Panc1 (cell line): ENCODE measurements at places on chromosomes 3 and 15.

- no peak for DNase-seq
Observed at GRCh38 chr15:81865850-81866537, 179.8 kb downstream of the MEX3B start.

- DNase-seq, result no peak
Observed at GRCh38 chr15:60323322-60323721, 74.5 kb downstream of the ANXA2 start.

DNA sequence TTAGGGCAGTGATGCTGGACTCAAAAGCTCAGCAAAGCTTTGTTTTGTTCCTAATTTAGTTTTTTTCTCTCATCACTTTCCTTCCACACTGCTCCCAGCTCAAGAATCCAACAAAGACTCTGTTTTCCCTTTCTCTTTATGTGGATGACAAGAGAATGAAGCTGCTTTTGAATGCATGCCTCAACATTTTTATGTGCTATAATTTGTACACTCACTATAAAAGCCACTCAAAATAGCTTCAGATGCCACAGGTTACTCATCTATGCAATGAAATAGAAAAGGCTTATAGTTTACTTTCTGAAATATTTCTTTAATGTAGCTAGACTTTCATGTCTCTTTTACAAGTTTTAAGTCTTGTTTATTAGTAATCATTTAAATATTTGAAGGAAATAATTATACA lies 714.9 kb downstream of the OTOL1 start:
- DNase-seq, result no peak

DNA sequence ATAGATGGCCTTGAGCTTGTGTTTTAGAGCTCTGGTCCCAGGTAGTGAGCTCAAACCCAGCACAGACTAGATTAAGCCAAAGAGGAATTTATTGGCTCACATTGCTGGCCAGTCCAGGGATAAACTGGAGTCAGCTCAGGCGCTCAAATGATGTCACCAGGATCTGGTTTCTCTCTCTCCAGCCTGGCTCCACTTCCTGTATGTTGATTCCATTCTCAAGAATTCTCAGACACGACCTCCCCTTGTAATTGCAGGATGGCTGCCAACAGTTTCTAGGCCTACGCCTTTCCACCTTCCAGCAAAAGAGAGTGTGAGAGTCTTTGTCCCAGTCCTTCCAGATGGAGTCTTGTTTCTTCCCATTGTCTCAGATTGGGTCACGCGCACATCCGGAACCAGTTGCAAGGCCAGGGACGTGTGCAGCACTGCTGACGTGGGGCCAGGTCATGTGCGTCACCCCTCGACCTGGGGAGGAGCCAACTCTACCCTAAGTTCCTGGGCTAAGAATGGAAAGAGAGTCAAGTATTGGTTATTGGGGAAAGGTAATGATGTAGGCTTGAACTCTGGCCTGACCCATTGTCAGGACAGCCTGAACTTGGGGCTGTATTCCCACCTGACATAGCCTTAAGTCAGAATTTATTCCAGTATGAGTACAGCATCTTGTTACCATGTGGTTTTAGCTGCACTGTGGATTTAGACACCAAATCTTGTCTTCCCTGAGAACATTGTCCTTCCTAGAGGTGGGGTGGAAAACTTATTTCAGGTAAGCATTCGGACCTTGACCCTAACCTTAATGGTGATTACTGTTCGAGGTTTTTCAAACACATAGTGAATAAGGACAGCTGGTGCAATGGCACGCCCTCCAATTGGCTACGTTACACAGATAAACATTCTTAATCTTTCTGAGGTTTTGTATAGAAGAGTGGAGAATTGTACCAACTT lies 31.6 kb downstream of the CACNA1D start:
- no peak for DNase-seq

- DNase-seq, result no peak
Observed at GRCh38 chr3:69322158-69322509, 63.8 kb downstream of the FRMD4B start.

DNA sequence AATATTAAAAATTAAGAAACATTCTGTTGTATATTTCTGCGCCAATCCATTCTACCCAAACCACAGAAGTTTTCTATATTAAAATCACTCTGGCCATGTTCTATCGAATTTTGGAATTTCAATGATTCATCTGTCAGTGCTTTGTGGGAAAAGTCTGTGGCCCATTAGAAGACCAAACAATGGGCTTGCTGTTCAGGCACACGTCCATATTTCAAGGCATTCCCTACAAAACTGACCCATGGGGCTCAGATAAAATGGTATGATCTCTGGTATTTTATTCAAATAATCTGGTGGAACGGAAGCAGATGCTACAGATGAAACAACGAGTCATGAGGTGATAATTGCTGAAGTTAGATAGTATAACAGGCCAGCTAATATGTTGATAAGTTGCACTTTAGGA lies 12.4 kb downstream of the NPHP3 start:
- DNase-seq, result no peak

DNA sequence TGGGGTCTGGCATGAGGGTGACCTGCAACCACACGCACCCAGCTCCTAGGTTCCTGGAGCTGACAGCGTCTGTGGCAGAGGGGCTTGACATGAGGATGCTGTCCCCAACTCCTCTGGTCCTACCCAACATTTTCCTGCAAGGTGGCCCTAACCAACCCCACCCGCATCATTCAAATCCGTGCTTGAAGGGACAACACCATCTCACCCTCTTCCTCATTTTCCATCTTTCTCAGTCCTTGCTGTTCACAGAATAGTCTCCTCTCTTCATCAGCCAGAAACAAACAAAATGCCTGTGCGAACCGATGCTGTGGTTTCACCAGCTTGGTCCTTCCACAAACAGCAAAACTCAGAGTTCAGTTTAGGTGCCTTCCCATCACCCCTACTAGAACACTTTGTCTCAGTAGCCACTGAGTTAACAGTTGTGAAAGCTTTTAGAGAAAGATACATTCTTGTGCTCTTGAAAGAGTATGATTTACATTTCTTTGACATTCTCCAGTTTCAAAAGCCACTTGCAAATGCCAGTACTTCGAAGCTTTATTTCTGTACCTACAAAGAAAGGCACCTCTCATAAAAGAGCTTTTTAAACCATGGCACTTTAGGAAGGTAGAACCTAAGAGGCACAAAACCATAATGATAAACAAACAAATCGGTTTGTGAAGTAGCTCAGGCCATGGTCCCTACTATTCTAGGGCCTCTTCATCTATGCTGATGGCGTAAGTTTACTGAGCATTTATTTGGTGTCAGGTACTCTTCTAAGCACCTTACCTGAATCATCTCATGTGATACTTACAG lies 360.1 kb downstream of the SHQ1 start:
- DNase-seq, result no peak

DNA sequence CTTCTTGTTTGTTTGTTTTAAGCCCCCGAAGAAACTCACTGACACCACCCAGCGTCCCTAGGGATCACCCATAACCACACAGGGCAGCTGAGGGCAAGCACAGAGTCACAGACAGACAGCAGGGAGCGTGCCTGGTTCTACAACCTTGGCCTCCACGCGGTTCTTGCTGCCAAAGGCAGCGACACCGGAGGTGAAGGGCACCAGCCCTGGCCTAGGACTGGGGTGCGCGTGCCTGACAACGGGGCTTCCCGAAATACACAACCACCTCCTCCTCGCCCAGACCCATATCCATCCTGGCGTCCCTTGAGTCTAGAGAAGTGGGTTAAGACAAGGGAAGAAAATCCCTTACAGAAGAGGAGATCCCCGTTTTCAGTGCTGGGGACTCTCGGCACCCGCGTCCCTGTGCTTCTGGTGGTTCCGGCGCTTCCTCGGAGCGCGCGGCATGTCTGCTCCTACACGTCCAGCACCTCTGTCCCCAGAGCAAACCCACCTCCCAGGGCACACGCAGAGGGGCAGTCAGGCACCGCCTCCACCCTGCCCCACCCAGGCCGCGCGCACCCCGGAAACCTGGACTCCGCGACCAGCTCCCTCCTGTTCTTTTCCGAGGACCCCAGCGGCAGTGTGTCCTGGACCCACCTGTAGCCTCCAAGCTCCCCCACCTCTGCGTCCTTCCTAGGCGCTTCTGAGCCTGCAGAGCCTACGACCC lies 911 bp downstream of the RFTN1 start:
- no peak for DNase-seq

GRCh38 chr15:60737217-60737616 lies 258.3 kb upstream of the ICE2 start:
- DNase-seq, result no peak

- DNase-seq, result no peak
Observed at GRCh38 chr3:158711886-158712285, 20.4 kb downstream of the RARRES1 start.

- DNase-seq, result no peak
Observed at GRCh38 chr15:67080900-67081431, 15.6 kb downstream of the SMAD3 start.

DNA sequence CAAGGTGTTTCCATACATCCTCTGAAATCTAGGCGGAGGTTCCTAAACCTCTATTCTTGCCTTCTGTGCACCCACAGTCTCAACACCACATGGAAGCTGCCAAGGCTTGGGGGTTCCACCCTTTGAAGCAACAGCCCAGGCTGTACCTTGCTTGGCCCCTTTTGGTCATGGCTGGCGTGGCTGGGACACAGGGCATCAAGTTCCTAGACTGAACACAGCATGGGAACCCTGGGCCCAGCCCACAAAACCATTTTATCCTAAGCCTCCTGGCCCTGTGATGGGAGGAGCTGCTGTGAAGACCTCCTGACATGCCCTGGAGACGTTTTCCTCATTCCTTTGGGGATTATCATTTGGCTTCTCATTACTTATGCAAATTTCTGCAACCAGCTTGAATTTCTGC lies 739.0 kb upstream of the NECTIN3 start:
- DNase-seq, result no peak

DNA sequence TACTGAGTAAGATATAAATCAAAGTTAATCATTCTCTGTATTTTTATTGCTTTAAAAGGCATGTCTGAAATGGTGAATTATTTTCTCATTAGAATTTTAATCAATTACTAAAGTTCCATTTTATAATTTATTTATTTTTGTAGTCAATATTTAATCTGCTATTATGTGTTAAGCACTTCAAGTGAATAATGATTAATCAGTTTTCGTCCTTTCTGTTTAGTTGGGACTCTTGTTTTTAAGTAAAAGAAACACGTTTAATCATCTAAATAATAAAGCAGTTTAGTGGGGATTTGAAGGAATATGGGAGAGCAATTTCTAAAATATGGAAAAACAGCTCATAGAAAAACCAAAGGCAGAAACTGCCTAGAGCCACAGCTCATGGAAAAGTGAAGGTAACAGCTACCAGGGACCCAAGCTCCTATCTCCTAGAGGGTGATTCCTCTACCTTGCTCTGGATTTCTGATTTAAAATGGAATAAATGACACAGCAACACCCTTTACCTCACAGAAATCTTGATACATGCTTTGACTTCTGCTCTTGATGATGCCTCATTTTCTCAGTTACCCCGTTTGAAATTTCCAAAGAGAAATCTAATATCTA lies 28.0 kb upstream of the SUCNR1 start:
- no peak for DNase-seq

- DNase-seq, result no peak
Observed at GRCh38 chr15:100224206-100225185, 117.3 kb downstream of the ADAMTS17 start.

GRCh38 chr3:116339441-116340028 lies 105.8 kb downstream of the LSAMP start:
- no peak for DNase-seq

DNA sequence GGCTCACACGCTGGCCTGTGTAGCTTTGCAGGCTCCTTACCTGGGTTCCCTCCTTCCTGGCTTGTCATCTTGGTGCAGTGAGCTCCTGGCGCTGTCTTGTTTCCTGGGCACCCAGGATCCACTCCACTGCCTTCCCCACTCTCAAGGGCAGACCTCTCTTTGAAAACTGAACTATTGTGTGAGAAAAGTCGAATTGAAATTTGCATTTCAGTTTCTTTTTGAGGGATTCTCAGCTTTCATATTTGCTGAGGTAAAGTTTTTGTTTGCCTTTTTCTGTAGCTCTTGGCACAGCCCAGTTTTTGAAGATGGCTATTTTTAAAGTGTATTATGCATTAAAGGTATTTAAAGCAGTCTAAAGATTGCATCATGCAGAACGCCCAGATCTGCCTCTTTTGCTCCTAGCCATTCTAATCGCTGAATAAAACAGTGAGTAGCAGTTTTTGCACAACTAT lies 70.1 kb downstream of the CCK start:
- no peak for DNase-seq

GRCh38 chr3:124263168-124263567 lies 271.2 kb upstream of the ROPN1 start:
- DNase-seq, result no peak

DNA sequence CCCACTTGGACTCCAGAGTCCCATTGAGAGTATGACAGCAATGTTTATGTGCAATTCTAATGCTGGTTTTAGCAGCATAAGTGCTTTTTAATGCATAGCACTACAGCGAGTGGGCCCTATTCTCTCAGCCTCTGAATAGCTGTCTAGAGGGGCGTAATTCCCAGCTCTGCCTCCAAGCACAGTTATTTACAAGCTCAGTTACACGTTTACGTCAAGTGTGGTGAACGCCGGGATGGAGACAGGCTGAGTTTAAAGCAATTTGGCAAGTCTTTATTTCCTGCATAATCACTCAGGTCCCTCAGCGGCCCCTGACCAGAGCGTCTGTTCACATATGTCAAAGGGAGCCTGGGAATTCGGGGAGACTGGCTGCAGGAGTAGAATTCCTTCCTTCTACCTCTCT lies 43.9 kb downstream of the SOX14 start:
- DNase-seq, result no peak

DNA sequence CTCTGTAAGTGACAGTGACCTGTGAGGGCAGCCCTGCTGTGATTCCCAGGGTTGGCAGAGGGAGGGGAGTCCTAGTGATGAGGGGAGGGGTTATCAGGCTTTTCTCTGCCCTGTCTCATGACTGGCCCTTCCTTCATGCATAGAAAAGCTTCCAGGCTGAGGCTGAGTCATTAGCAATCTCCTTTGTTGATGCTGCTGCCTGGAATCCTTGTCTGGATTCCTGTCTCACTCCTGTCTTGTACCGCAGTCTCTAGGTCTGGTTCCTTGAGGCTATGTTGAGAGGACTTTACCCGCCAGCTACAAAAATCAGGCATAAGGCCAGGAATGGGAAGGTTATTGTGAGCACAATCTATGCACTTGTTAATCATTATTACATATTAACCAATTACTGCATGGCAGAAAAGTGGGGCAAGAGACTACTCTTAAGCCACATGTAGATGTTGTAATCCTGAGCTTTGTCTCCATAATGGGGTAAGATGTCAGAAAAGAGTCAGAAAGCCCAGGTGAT lies 7.2 kb downstream of the KLHL6 start:
- no peak for DNase-seq

- DNase-seq, result no peak
Observed at GRCh38 chr15:48273049-48273448, 58.2 kb upstream of the DUT start.

- no peak for DNase-seq
Observed at GRCh38 chr3:60217156-60217911, 1033.9 kb downstream of the FHIT start.

DNA sequence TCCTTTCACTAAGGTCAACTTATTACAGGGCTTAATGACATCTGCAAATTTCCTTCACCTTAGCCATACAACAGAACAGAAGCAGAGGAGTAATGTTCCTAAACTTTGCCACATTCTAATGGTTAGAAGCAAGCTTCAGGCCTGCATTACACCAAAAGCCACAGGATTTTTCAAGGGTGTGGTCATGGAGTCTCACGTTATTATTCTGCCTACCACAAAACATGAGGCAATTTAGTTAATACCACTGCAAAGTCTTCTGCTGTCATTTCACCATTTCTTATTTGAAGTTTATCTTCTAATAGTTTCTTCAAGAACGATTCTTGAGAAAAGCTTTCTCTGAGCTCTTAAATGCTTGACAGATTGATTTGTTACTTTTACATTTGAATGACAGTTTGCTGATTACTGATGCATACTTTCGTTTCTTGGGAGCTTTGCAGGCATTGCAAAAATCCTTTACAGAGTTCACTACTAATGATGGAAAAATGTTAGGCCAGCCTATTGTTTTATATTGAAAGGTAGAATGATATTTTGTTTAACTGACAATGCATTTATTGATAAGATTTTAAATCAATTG lies 1257.1 kb downstream of the NSUN3 start:
- DNase-seq, result no peak
